ENCODE measurements at places on chromosomes 2 and 18.
A peak's percentile ranks its signal among the peaks of the same experiment; 100 is the strongest.

DNA sequence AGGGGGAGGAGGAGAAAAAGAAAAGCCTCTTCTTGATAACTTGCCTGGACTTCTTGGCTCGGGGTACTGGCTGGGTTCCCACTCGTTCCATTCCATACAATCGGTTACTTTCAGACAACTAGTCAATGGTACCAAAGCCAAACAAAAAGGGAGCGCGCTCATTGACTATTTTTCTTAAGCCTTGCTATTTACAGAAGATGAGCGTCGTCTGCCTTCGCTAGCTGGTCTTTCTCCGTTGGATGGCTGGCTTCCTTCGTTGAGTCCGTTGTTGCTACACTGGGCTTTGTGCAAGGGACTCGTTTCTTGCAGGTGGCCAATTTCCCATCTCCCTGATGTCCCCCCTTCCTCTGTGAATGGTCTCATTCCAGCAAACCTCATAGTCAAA is 260.4 kb downstream of the ZNF516 start:
- DNase-seq: no peak

DNA sequence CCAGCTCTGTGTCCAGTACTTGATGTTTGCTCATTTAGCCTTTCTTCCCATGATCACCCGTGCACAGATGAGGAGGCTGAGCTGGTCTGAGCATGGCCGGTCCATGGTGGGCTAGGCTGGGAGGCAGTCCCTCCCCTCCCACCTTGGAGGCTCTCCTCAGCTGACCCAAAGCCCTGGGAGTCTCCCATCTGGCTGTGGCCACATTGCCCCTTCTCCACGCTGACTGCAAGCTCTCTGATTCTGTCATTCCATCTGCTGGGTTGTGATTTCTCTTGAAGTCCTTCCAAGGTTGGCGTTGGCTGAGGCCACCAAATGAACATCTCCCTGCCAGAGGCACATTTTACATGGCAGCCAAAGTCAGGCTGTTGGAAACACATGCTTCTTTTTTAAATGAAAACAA is 44.0 kb downstream of the ACKR3 start:
- DNase-seq: no peak

DNA sequence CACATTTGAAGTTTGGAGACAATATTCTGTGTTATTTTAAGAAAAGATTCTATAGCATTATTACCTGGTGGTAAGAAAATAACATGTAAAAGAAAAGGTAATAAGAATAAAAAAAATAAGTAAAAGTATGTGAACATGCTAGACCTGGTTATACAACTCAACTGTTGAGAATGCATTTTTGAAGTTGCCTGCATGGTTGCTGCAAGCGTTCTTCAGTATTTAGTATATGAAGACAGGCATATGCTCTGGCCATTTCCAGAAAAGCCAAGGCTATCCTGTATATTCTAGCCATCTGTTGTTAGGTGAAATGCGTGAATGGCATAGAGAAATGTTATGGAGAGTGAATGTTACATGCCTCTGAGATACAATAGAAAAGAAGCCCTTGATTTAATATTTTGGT is 6.8 kb upstream of the MMADHC start:
- DNase-seq: no peak

DNA sequence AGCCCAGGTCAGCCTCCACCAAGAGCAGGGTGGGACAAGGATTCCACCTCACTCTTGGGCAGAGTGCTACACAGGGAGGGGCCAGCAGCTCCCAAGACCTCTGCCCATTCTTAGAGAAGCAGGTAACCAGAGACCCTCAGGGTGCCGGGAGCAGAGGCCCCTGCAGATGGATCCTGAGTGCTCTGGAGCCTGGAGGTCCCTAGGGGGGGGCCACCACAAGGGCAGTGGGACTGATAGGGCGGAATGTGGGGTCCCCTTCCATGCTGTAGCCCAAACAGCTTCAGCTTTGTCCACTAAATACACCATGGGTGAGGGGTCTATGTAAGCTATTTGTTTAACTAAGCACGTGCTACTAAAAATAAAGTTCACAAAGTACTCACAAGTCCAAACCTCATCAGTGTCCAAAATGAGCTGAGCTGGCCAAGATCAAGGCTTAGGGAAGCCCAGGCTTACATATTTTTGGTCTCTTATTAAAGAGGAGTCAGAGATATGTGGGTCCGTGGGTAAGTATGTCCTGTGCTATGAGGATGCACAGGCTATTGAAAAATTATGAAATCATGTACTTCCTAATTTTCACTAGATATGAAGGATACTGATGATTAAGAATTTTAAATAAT is 21.5 kb upstream of the GPC1 start:
- DNase-seq: no peak

DNA sequence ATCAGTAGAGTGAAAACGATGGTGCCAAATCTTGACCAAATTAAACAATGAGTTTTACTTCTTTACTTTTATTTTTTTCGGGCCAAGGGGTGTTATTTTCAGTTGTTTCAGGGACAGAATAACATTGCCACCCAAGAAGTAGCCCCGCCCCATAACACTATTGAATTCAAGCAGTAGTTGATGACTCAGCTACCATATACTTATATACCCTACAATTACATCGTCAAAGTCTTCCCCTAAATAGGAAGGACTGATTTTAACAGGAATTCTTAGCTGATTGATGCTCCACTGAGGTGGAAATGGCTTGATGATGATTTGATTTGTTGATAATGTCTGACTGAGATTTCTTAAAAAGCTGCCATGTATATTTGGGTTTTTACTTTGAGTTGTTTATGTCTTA is 24.7 kb downstream of the LYPD6B start:
- no peak for DNase-seq

DNA sequence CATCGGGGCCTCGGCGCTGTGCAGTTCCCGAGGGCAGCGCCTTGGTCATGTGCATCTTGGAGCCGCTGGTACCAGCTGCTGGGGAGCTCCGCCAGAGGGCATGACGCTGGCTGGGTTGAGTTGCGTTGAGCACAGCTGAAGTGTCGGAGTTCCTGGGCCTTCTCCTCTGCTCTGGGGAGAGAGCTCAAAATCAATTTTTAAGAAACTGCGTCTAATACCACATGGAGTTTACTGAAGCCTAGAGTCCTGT is 48.7 kb downstream of the GREB1 start:
- no peak for DNase-seq

- no peak for DNase-seq
Observed at GRCh38 chr2:124145982-124146381, 120.9 kb downstream of the CNTNAP5 start.

DNA sequence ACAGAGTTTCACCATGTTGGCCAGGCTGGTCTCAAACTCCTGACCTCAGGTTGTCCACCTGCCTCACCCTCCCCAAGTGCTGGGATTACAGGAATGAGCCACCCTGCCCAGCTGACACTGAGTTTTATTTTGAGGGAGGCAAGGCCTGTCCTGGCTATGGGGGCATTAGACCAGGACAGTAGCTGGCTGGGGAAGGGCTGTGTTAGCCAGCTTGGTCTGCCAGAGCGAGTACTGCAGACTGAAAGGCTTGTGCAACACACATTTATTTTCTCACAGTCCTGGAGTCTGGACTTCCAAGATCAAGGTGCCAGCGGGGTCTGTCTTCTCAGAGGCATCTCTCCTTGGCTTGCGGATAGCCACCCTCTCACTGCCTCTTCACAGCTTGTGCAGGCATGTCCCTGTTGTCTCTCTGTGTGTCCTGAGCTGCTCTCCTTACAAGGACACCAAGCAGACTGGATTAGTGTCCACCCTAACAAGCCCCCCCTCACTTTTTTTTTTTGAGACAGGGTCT is 59.4 kb upstream of the HAAO start:
- no peak for DNase-seq

DNA sequence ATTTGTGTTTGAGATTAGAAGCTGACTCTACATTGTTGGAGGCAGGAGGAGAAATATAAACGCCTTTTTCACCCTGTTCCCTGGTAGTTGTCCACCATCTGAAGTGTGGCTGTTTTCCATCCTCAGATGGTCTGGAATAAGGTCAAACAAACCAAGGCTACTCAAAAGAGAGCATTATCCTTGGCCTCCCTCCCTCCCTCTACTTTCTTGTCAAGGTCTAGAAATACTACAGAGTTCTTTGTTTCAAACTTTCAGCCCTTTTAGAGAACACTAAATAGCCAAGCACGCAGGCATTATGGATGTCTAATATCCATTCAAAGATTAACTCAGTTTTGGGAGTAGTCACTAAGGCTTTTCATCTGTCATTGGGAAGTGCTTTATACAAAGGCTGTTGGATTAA is 215.8 kb upstream of the ITGA4 start:
- DNase-seq: no peak

DNA sequence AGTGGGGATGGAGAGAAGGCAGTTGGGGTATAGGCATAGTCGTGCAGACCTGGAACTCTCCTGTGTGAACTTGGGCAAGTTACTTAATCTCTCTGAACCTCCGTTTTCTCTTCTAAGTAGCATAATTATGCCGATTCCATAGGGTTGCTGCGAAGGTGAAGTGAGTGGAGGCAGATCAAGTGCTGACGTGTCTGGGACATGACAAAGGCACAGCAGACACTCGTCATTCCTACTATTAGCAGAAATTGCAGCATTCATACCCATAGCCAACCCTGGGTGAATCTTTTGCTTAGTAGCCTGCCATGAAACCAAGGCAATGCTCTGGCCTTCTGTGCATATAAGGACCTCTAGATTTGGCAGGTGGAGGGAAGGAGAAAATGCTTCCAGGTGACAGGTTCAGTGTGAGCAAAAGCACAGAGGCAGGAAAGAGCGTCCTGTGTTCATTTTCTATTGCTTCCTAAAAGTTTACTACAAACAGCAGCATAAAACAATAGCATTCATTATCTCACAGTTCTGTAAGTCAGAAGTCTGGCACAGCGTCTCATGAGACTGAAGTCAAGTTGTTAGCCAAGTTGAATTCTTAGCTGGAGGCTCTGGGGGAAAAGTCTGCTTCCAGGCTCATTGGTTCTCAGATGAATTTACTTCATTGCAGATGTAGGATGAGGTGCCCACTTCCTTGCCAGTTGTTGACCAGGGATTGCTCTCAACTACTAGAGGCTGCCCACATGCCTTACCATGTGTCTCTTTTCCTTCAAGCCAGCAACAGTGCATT is 77.8 kb downstream of the CTIF start:
- no peak for DNase-seq

DNA sequence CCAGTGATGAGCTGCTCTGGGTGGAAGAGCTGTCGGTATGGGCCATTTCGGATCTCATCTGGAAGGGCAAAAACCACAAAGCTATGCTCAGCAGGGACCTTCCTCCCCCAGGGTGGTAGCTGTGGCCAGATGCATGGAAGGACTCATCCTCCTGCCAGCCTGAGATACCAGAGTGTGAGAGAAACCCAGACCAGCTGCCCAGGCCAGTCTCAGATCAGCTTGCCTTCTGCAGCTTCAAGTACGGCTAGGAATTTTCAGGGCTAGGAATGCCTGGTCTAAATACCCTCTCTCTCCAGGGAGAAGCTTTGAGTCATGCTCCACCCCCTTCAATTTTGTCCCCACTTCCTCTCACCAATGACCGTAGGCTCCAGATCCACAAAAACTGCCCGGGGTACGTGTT is 1.4 kb upstream of the TUBA4B start:
- DNase-seq: no peak

GRCh38 chr2:46134531-46135227 is 162.5 kb upstream of the EPAS1 start:
- no peak for DNase-seq

DNA sequence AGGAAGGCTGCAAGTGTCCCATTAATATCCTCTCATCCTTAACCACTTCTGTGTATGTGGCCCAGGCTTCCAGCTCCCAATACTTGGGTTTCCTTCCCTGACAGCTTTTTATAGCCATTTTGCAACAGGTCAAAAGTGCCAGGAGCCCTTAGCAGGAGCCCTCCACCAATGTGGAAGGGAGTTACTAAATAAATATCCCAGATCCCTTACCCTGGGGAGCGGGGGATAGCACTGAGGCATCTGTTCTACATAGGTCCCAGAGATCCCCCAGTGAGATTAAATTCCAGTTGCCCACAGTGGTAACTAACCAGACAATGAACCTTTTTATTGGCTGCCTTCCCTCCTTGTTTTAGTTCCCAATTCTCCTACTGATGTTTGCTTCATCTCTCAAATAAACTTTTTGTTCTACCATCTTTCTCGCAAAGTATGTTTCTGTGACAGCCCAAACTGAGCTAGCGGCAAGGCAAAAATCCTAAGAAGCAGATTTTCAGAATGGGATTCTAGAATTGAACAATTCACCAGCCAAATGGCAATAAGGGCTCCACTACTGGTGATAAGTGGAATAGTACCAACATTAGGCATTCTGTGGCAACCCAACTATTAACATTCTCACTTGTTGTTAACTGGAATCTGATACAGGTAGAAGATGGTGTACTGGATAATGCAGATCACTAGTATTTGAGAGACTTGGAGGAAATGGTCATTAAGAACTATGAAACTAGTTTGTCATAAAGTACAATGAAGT is 83.9 kb upstream of the MAPRE2 start:
- no peak for DNase-seq

DNA sequence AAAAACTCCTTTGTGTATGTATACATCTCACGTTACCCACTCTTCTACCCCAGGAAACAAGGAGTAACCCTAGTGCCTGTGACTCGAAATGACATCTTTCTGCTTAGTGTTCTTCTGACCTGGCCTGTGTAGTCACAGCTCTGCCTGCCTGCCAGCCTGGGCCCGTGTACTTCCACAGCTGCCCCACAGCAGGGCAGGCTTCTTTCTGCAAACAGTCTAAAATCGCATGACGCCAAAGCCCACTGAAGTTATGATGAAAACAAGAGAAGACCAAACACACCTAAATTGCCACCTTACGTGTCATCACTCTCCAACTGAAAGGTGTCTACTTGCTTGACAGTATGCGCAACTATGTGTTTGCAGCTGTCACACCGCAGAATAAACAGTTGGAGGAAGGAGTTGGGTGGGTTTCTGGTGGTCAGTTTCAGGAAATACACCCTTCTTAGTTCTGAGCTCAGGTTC is 1.5 kb downstream of the GAREM1 start:
- no peak for DNase-seq

DNA sequence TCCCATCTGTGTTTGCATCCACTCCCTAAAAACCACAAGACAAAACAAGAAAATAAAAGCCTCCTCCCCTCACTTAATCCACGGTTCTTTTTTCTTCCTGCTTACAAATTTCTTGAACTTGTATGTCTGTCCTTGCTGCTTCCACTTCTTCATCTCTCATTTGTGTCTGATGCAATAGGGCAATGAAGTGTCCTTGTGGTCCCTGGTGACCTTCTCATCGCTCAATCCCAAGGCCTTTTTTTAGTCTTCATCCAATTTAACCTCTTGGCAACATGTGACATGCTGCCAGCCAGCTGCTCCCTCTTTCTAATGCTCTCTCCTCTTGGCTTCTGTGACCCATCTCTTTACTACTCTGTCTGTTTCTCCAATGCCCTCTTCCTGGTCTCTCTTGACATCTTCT is 87.6 kb downstream of the SEMA4F start:
- DNase-seq: peak; percentile 66

- no peak for DNase-seq
Observed at GRCh38 chr2:27752551-27753237, 18.8 kb upstream of the MRPL33 start.

All from esophagus muscularis mucosa (tissue), 4 donors.